ENCODE measurements at places on chromosomes 12 and 14.

- DNase-seq, result no peak
Measured at GRCh38 chr14:30994681-30995620, 30.5 kb upstream of the AP4S1 start.

DNA sequence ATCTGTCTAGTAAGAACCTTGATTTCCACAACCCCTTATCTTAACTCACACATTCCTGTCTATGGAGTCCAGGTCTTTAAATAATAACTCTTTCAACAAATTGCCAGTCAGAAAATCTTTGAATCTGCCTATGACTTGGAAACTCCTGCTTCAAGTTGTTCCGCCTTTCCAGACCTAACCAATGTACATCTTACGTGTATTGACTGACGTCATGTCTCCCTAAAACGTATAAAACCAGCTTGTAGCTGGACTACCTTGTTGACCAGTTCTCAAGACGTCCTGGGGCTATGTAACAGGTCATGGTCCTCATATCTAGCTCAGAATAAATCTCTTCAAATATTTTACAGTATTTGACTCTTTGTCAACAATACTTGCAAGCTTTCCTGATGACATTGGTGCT lies 337.0 kb downstream of the TMEM132D start:
- no peak for DNase-seq

- DNase-seq, result no peak
Measured at GRCh38 chr14:37047226-37047625, 125.2 kb downstream of the SLC25A21 start.

- no peak for DNase-seq
Measured at GRCh38 chr12:110941391-110941790, 21.0 kb upstream of the MYL2 start.

- no peak for DNase-seq
Measured at GRCh38 chr12:15530361-15530760, 208.1 kb downstream of the PTPRO start.

- DNase-seq, result no peak
Measured at GRCh38 chr12:8827551-8828256, 5.3 kb downstream of the A2ML1 start.

DNA sequence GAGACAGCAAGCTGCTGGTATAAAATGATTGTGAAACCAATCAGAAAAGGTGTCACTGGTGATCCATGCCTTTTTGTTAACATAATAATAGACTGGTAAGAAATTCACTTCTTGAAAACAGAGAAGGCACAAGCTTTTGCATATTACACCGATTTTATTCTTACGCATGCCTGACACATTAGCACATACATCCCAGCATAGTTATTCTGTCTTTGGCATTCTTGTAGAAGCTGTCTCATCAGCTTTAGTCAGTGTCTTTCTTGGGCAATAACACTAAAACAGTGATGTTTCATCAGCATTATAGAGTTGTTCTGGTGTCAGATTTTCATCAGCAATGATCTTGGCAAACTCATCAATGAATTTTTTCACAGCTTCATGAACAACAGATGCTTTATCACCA lies 283.4 kb upstream of the TMTC1 start:
- no peak for DNase-seq
